ENCODE measurements at places on chromosomes 5 and 9.

- no peak for DNase-seq
These were observed 439.0 kb downstream of the ZSWIM6 start for GRCh38 chr5:61771062-61771461.

GRCh38 chr9:78781681-78782080 is 484.8 kb downstream of the PSAT1 start:
- DNase-seq = no peak

- DNase-seq = no peak
These were observed 23.0 kb upstream of the GOLM1 start for GRCh38 chr9:86122311-86122710.

DNA sequence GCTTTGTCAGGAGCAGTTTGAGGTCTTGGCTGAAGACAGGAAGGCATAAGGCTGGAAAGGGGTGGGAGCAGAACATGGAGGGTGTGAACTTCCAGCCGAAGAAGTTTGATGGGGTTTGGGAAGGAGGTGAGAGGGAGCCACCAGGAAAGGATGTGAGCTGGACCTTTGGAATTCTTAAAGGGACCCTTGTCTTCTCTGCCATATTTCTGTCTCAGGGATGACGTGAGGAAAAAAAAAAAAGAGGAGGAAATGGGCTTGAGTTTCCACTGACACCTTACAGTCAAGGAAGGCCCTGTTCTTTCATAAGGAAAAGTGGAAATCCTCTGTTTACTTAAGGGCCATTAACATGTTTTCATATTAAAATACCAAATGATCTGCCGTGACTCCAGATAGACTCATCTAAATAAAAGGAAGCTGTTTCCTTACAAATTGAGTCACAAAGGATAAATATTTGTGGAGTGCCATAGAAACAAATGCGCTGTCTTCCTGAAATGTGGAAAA is 132.1 kb downstream of the PALM2AKAP2 start:
- no peak for DNase-seq

GRCh38 chr5:89991592-89991991 is 418.0 kb downstream of the CETN3 start:
- no peak for DNase-seq

GRCh38 chr5:14572385-14572784 is 9.2 kb upstream of the OTULINL start:
- DNase-seq = no peak

Measured in ascending aorta (tissue), 2 donors.